MV-4-11 (cell line): ENCODE measurements at places on chromosomes 7 and 10.

DNA sequence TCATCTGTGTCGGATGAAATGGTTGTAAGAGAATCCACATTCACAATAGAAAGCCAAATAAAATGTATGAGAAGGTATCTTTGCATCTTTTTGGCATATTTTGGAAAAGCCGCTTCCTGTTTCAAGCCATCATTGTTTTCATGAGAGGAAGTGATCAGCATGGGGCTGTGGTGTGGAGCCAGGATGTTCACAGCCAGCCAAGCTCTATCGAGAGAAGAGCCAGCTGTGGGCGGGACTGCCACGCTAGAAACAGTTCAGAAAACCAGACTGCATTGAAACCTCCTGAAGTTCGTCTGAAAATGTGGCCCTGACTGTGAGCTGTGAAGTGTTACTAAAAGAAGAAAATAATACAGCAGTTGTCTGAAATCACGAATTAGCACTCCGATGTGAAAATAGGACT is 21.2 kb upstream of the NPS start:
- DNase-seq = peak; percentile 67

GRCh38 chr10:125148528-125148927 is 11.8 kb downstream of the CTBP2 start:
- no peak for DNase-seq

GRCh38 chr10:74177140-74177677 is 26.2 kb downstream of the ADK start:
- no peak for DNase-seq

DNA sequence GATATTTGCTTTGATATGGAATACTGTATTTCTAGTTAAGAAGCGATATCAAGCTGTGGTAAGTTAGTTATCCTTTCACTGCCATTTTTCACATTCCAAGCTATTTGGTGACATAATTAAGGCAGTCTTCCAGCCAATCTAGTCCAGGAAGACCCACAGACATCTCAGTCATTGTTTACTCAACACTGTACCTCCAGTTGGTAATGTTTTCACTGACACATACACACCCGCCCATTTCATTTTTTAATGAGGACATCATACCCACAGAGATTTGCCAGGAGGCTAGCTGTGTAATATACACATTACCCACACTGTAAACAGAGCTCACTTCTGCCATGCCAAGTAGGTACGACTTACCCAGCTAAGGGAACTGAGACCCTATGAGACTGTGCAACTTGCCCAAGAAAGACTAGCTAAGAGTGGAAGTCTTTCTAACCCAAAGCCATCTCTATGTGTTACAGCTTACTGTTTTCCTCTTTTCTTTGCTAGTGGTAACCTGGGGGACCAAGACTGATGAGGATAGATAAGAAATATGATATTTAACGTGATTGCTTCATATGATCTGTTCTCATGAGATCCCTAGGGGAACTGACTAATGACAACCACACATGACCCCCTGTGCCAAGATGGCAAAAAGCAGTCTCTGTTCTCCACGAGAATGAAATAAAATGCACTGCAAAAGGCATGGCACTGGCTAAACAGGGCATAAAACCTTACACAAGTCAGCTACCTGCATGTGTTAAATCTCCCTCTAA is 179.0 kb downstream of the DGKI start:
- DNase-seq = no peak

DNA sequence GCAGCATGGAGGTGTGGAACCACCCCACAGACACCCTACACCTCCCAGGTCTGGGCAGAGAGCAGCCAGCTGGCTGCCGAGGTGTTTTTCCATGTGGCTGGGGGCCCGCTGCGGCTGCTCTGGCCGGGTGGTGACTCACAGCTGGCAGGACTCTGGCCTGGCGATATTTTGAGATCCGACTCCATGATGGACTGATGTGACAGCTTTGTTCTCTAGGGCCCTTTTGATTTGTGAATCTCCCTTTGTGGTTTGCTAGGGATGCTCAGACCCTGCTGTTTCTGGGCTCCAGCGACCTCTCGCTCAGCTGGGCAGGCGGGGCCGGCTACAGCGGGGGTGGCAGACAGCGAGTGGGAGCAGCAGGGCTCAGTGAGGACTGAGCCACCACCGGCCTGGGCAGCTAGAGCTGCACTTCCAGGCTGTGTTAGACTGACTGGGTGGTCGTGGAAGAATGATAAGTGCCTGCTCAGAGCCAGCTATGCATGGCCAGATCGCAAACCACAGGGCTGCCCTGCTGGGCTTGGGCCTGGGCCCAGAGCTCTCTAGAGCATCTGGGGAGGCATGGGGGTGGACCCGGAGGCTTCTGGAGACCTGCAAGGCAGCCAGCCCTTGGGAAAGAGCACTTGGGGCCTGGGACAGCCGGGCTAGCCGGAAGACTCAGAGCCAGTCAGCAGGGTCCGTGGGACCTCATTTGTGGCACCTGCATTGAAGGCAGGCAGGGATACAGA is 46.2 kb upstream of the GDF10 start:
- no peak for DNase-seq

DNA sequence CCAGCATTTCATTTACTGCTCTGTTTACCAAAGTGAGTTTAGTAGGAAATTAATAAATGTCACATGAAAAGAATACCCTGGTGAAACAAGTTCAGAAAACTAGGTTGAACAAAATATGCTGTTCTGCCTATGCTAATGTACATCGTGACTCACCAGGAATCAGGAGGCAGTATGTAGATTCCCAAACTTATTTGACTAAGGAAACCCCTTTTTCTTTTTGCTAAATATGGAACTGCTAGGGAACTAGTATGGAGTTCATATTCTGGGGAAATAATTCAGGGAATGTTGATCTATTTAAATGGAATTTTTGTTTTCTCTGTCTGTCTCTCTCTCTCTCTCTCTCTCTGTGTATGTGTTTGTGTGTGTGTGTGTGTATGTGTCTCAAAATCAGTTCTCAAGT is 49.9 kb upstream of the EXOC4 start:
- no peak for DNase-seq

- peak; percentile 46 for DNase-seq
These were observed 145.1 kb downstream of the GRM8 start for GRCh38 chr7:127107601-127108007.

GRCh38 chr7:88758381-88759229 is 895 bp upstream of the ZNF804B start:
- DNase-seq = no peak

GRCh38 chr7:151232917-151233701 is 826 bp downstream of the CHPF2 start:
- peak; percentile 79 for DNase-seq

DNA sequence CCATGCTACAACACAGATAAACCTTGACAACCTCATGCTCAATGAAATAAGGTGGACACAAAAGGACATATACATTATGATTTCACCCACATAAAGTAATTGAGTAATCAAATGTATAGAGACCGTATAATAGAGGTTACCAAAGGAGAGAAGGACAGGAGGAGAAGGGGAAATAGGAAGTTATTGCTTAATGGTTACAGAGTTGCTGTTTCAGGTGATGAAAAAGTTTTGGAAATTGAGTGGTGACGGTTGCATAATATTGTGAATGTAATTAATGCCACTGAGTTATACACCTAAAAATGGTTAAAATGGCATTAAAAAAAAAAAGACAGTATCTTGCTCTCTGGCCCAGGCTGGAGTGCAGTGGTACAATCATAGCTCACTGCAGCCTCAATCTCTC is 1.5 kb upstream of the OGDH start:
- no peak for DNase-seq

DNA sequence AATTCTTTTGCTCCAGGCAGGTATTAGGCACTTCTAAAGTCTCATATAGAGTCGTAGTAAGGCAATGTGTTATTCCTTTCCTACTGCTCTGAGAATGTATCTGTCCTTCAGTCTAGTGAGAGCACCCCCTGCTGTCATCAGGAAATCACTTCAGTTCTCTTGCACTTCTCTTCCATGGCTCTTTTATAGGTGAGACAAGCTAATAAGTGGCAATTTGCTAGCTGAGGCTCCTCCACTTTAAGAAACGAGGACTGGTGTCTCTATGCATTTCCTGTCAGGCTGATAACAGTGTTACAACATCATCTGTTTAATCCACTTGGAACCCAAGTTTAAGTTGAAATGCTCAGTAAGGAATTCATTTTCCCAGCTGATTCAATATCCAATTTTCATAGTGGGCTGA is 350.6 kb downstream of the TFEC start:
- peak; percentile 7 for DNase-seq

- no peak for DNase-seq
These were observed 77.0 kb downstream of the POU6F2 start for GRCh38 chr7:39054731-39055130.

DNA sequence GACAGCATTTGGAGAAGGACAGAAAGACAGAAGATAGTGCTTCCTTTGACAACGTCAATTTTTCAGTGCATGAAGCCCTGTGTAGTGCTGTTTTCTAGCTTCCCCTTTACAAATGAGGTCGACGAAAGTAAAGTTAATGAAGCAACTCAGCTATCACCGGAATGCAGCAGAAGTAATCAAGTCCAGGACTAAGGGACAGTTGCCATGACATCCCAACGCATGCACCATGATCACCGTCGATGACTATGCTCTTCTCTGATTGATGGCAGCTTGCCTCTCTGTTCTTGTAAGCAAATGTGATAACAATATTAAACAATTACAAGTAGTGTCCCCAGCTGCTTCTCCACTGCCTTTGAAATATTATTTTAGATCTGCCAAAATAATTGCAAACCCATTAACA is 205.8 kb downstream of the FRMD4A start:
- DNase-seq = no peak

- no peak for DNase-seq
These were observed 6.5 kb upstream of the NANOS1 start for GRCh38 chr10:119022846-119023552.

DNA sequence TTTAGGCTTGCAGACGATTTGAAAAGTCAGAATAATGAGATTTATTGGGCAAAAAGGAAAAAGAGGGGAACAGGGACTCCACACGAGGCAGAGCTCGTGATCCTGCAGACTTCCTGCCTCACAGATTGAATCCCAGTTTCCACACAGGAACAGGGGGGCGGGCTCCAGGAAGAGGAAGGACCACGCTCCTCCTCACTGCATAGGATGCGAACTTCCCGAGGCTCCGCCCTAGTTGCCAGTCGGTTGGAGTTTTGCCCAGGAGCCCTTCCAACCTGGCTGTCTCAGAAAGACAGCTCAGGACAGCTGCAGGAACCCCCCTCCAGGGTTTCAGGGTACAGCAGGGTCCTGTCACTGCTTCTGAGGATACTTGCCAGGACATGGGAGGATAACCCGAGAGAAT is 488.3 kb upstream of the ADARB2 start:
- DNase-seq = no peak

- no peak for DNase-seq
These were observed 882.6 kb downstream of the GRM8 start for GRCh38 chr7:126370038-126370668.

DNA sequence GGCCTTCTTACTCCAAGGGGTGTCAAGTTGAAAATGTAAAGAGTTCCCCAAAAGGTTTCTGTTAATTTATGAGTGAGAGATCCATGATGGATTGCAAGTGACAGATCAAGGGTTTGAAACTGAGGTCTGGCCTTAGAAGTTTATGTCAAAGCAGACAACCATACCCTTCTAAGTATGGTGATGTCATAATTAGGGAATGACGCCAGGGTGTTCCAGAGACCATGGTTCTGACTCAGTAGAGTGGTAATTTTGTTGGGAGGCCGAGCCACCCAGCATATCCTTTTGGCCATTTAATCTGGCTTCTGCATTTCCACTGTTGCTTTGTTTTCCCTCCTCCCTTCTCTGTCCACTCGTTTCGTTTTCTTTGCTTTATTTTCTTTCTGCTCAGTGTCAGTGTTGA is 2.7 kb downstream of the TRUB1 start:
- DNase-seq = no peak

DNA sequence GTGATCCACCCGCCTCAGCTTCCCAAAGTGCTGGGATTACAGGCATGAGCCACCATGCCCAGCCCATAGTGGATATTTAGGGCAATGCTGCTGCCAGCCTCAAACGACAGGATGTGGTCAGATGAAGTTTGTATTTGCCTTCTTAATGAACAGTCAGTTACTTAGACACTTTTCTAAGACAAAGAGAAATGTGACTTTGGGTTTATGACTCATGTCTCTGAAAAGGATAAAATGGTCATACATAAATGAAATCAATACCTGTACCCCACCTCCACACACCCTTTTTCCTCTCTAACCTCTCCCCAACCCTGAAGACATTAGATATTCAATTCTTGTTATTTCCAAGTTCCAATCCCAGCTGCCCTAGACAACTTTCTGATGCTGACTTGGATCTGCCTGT is 109.3 kb upstream of the INSIG1 start:
- peak; percentile 80 for DNase-seq

DNA sequence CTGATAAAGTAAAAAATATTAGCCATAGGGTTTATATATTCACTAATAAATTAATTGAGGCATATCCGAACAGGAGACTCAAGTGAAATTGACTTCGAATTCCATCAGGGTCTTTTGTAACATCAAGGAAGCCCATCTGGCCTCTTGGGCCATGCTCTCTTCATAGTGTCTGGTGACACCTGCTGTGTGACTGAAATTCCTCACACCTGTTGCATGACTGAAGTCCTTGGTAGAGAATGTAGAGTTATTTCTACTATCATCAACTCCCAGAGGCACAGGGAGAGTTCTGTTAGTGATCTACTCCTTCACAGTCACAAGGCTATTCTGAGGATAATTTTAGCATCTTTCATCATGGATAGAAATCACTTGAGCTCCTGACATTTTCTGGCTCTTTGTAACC is 138.3 kb upstream of the LSM8 start:
- no peak for DNase-seq

- no peak for DNase-seq
These were observed 7.6 kb upstream of the DEPP1 start for GRCh38 chr10:44986179-44986578.

DNA sequence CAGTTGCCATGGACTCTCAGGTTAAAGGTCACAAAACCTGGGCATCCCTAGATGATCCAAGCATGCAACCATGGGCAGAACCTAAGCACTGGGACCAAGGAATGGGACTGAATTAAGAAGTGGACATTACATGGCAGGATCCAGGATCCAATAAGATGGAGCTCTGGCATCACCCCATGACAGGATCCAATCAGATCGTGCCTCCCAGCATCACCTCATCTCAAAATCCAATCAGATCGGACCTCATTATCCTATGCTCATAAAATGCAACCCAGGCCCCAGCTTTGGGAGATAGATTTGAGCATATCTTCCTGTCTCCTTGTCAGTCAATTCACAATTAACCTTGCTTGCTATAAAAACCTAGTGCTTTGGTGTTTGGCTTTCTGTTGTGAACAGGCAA is 616.1 kb downstream of the PARD3 start:
- DNase-seq = no peak

GRCh38 chr10:66505003-66505657 is 420.7 kb upstream of the LRRTM3 start:
- no peak for DNase-seq

DNA sequence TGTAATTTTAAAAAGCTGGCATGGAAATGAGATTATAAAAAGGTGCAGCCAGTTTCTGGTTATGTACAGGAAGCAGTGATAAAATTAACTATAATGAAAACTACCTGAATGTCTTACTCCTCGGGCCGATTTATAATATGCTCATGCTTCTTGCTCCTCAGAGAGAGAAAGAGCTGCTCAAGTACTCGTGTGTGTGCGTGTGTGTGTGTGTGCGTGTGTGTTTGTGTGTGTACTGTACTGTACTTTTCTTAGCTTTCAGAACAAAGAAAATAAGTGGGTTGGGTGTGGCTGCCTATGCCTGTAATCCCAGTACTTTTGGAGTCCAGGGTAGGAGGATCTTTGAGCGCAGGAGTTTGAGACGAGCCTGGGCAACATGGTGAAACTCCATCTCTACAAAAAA is 96.6 kb upstream of the NMT2 start:
- DNase-seq = no peak
